Natural killer cell treated with Interleukin-12 subunit alpha and Interleukin-12 subunit beta and Interleukin-15 and Interleukin-18, amount 100 ng/mL, for 72 hours (primary cell): ENCODE measurements at places on chromosomes 7 and 10. TPM values are rescaled to one million over a fixed set of nuclear protein-coding genes. Genes with fewer than 3 reads are reported as not detected.

The GHRHR gene
- not detected for total RNA-seq

The OR2A12 gene
- total RNA-seq: not detected

The SPACDR gene
- 2.4 TPM for total RNA-seq

The ATG9B gene
- 2.7 TPM for total RNA-seq

The NRF1 gene
- total RNA-seq: 31.9 TPM

The FBXO24 gene
- 0.21 TPM for total RNA-seq
